ENCODE measurements at places on chromosomes 13 and 19.

DNA sequence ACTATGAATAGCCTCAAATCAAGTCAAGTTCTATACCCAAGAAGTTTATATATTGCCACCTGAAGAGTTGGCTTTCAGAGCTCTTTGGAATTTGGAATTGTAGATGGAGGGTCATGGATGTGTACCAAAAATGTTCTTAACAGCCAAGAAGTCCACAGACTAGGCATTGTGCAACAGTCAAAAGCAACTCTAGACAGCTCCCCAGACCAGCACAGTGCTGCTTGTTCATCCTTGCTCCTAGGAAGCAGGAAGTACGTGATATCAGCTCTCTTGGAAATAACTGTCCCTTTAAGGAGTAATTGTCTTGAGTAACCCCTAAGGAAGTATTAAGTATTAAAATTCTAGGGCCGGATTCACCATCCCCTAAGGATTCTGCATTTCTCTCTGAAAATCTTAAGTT lies 30.7 kb upstream of the IL17D start:
- DNase-seq: no peak

DNA sequence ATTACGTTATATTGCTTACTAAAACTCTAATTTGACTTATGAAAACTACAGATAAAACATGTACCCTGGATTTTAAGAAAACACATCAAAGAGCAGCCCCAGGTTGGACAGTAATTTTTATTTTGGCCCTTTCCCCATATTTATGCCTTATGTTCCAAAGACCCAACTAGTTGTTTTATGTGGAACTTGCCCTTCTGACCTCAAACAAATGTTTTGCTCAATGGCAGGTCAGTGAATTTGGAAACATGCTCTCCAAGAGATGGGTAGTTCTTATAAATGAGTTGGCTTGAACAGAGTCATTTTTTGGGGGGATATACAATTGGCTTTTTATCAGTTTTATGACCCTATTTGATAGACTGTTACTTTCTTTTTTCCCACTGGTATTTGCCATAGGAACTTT lies 360.0 kb downstream of the HS6ST3 start:
- no peak for DNase-seq

DNA sequence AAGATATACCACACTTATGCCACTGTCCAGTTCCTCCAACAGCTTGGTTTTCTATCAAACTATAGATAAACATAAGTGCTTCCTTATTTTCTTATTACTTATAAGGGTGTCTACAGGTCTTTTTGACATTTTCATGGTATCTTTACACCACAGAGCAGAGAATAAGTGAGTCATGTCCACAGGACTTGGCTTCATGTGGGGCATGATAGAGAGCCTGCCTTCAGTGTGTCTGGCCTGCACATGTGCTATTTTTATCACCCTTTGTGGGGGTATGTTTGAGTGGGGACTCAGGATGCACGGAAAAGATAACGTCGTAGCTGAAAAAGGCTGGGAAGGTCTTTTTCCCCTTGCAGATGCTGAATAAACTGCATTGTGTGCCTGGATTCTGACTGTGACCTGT lies 8.1 kb upstream of the STOML3 start:
- DNase-seq: no peak

DNA sequence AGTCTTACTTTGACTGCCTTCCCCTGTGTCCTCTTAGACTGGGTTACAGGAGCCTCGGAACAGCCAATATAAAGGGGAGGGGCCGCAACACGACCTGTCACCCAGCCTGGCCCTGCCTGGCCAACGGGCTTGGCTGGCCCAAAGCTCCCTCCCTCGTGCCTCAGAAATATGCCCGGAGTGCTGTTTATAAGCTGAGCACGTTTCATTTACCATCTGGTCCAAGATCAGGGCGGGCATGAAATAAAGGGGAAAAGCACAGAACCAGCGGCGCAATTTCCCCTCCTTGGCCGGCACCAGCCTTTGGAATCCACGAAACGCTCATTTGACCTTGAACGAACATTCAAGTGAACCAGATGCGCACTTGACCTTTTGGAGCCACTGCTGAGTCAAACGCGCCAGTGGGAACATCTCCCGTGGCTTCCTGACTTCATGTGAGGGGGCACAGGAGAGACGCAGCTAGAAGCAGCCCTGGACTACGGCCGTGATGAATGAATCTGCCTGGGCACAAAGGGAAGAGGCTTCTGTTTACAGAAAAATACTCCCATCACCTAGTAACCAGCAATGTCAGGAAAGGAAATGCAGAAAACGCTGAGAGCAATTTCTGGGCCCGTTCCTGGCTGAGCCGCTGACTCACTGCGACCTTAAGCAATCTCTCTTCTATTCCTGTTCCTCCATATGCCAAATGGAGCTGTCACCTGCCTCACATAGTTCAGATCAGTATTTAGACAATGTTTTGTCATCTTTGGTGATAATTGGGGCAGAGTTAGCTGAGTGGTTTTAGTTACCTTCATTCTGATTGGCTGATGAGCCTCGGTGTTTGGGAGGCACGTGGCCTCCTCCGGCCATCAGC lies 53.3 kb downstream of the RFX2 start:
- no peak for DNase-seq

GRCh38 chr19:49558591-49558990 lies 21.8 kb downstream of the NOSIP start:
- no peak for DNase-seq

- DNase-seq: no peak
These were observed 1770.2 kb upstream of the MIR17HG start for GRCh38 chr13:89577301-89577700.

Measured in stimulated activated CD4-positive, alpha-beta T cell treated with anti-CD3 and anti-CD28 coated beads, TNF-alpha, amount 100 ng/mL, for 24 hours (primary cell).